ENCODE measurements at places on chromosomes 7 and 10.

GRCh38 chr10:34584164-34584563, 230.9 kb downstream of the PARD3 start:
- DNase-seq: no peak
- no peak overlapping the region for H3K4me3 ChIP-seq
- H3K27ac ChIP-seq: no peak overlapping the region
- H3K4me1 ChIP-seq: no peaks in the 10 kb centered on the region
- H3K27me3 ChIP-seq: no peaks in the 10 kb centered on the region

- H3K4me1 ChIP-seq: no peaks in the 10 kb centered on the region
- no peak for DNase-seq
- no peaks in the 10 kb centered on the region for H3K27me3 ChIP-seq
- no peak overlapping the region for H3K27ac ChIP-seq
- no peak overlapping the region for H3K4me3 ChIP-seq
- peaks cover 9% of the 10 kb centered on the region for H3K36me3 ChIP-seq
Observed at GRCh38 chr10:125003901-125004467, 62.1 kb downstream of the ZRANB1 start.

- H3K27me3 ChIP-seq: no peaks in the 10 kb centered on the region
- no peak overlapping the region for H3K4me3 ChIP-seq
- no peaks in the 10 kb centered on the region for H3K4me1 ChIP-seq
- peak overlapping the region; percentile 10 for H3K27ac ChIP-seq
- peak; percentile 47 for DNase-seq
Observed at GRCh38 chr7:2019711-2020511, 212.8 kb downstream of the MAD1L1 start.

DNA sequence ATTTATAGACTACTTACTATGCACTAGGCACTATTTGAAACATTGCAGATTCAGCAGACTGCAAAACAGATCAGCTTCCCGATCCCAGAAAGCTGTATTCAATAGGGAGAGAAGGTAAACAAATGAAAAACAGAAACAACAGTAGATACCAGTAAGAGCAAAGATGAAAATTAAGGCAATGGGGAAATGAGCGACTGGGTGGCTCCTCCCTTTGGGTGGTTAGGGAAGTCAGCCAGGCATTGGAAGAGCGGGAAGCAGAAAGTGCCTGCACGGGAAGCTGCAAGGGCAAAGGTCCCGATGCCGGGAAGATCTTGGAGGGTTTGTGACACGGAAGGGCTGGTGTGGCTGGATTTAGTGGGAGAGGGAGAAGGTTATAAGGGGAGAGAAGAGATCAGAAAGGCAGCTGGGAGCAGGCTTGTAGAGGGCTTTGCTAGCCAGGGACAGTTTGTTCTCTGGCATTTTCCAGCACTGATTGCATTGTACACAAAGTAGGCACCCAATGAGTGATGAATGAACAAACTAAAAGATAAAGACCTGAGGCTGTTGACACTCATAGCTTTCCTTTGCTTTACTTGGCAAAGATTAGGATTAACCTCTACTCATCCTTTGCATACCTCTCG, 67.8 kb downstream of the NAMPT start:
- H3K4me1 ChIP-seq: no peaks in the 10 kb centered on the region
- H3K27ac ChIP-seq: peak overlapping the region; percentile 56
- H3K36me3 ChIP-seq: no peaks in the 10 kb centered on the region
- peak; percentile 87 for DNase-seq
- no peaks in the 10 kb centered on the region for H3K27me3 ChIP-seq
- no peak overlapping the region for H3K4me3 ChIP-seq

- no peak for DNase-seq
- H3K4me3 ChIP-seq: no peak overlapping the region
- H3K27ac ChIP-seq: no peak overlapping the region
- H3K36me3 ChIP-seq: peaks cover 8% of the 10 kb centered on the region
- no peaks in the 10 kb centered on the region for H3K4me1 ChIP-seq
Observed at GRCh38 chr7:5703572-5704533, 77.6 kb downstream of the RNF216 start.

DNA sequence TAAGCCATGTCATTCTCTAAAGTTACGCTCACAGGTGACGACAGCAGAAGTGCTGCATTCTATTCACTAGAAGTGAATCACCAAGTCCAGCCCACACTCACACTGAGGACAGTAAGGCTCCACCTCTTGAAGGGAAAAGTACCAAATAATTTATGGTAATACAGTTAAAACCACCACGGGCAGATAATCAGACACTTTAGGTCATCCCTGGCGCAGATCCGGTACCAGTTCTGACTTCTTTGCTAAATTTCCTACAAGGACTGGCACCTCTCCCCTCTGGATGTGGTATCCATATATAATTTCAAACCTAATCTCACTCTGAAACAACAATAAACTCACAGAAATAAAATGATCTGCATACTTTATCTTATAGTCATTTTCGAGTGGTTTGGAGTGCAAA, 954.7 kb upstream of the GHITM start:
- H3K36me3 ChIP-seq: no peaks in the 10 kb centered on the region
- H3K27me3 ChIP-seq: no peaks in the 10 kb centered on the region
- DNase-seq: no peak
- H3K4me1 ChIP-seq: no peaks in the 10 kb centered on the region
- H3K27ac ChIP-seq: no peak overlapping the region
- no peak overlapping the region for H3K4me3 ChIP-seq

DNA sequence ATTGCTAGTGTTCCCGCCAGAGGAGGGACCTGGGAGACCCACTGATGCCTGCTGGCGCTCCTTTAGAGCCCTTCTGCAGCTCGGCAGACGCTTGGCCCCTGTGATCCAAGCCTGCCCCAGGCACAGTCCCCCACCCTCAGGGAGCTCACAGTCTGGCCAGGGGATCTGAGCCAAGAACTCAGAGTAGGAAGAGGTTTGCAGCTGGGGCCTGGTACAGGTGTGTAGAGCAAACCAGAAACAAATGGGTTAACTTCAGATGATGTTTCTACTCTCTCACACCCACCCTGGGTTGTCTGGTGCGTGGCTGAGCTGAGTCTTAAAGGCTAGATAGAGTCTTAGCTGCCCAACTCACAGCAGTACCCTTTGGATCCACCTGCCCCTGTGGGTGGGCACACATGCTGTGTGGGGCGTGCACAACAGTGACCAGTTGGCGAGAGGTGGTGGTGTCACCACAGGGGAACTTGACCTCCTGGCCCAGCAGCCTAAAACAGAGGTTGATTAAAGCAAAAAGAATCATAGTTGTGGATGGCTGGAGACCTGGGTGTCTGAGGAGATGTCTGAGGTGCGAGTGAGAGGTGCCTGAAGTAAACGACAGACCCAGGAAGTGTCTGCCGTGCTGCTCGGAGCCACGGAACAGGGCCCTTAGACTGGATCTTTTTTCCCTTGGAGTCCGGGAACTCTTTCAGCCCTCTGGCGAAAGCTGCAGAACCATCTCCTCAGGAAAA, 31.2 kb upstream of the SRGN start:
- H3K36me3 ChIP-seq: no peaks in the 10 kb centered on the region
- no peaks in the 10 kb centered on the region for H3K27me3 ChIP-seq
- no peak overlapping the region for H3K4me3 ChIP-seq

- no peaks in the 10 kb centered on the region for H3K36me3 ChIP-seq
- no peaks in the 10 kb centered on the region for H3K4me1 ChIP-seq
- DNase-seq: no peak
- H3K27ac ChIP-seq: peak overlapping the region; percentile 49
- H3K27me3 ChIP-seq: no peaks in the 10 kb centered on the region
Observed at GRCh38 chr7:2810682-2811415, 33.3 kb downstream of the GNA12 start.

GRCh38 chr10:43606323-43607198, at the start of gene ZNF485:
ZNF485 (plus strand) TSS chr10:43606438; CDS start chr10:43607051, 613 bp downstream.
- peak; percentile 68 for DNase-seq
- H3K27ac ChIP-seq: peak within 1 kb of the TSS; percentile 31
- H3K27me3 ChIP-seq: no peaks in the 10 kb centered on the region
- H3K36me3 ChIP-seq: no peaks in the 10 kb centered on the region
- peak within 1 kb of the TSS; percentile 97 for H3K4me3 ChIP-seq
- H3K4me1 ChIP-seq: no peaks in the 10 kb centered on the region

GRCh38 chr7:32259931-32260596, 189.9 kb upstream of the PDE1C start:
- H3K4me3 ChIP-seq: no peak overlapping the region
- no peak overlapping the region for H3K27ac ChIP-seq
- no peaks in the 10 kb centered on the region for H3K27me3 ChIP-seq
- H3K36me3 ChIP-seq: no peaks in the 10 kb centered on the region

- H3K4me3 ChIP-seq: no peak overlapping the region
- H3K27ac ChIP-seq: no peak overlapping the region
- no peaks in the 10 kb centered on the region for H3K27me3 ChIP-seq
- no peaks in the 10 kb centered on the region for H3K4me1 ChIP-seq
Observed at GRCh38 chr7:88200789-88201188, 19.0 kb downstream of the SRI start.

GRCh38 chr10:76088980-76089379, 657.6 kb downstream of the LRMDA start:
- no peak overlapping the region for H3K27ac ChIP-seq
- H3K27me3 ChIP-seq: no peaks in the 10 kb centered on the region
- DNase-seq: no peak
- H3K36me3 ChIP-seq: no peaks in the 10 kb centered on the region

DNA sequence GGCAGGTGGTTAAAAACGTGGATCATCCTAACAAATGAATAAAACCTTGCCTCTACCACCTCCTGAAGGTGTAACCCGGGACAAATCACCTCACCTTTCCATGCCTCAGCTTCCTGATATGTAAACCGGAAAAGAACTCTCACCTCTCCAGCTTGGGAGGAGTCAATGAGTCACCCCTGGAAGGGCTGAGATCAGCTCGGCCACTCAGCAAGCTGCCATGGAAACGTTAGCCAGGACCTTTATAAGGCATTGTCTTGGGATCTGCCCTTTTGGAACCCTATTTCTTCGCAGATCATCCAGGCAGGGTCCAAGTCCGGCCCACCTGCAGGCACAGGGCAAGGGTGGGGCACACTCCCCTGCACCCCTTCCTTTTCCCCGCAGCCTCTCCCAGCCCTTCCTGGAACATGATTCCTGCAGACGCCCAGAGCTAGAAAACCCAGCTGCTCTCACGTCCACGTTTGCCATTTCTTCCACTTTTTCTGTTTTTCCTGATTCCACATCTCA, 81.6 kb upstream of the PFKP start:
- peak overlapping the region; percentile 5 for H3K4me3 ChIP-seq
- no peaks in the 10 kb centered on the region for H3K4me1 ChIP-seq
- peak overlapping the region; percentile 89 for H3K27ac ChIP-seq
- peak; percentile 85 for DNase-seq
- no peaks in the 10 kb centered on the region for H3K36me3 ChIP-seq

DNA sequence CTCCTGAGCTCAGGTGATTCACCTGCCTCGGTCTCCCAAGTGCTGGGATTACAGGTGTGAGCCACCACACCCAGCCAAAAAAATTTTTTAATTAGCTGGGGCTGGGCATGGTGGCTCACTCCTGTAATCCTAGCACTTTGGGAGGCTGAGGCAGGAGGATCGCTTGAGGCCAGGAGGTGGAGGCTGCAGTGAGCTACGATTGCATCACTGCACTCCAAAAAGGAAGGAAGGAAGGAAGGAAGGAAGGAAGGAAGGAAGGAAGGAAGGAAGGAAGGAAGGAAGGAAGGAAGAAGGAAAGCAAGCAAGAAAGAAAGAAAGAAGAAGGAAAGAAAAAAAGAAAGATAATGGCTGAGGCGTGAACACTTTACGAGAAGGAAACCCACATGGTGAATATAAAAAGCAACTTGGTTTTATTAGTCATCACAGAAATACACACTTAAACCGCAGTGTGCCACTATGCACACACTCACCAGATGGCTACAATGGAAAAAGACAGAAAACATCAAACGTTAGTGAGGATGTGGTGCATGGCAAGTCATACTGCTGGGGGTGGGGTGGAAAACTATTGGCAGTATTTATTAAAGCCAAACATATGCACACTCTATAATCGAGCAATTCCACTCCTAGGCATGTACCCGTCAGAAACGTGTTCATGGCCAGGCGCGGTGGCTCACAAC, 4.4 kb upstream of the CCL26 start:
- no peaks in the 10 kb centered on the region for H3K27me3 ChIP-seq
- no peak overlapping the region for H3K4me3 ChIP-seq
- DNase-seq: no peak
- H3K4me1 ChIP-seq: no peaks in the 10 kb centered on the region
- no peak overlapping the region for H3K27ac ChIP-seq
- no peaks in the 10 kb centered on the region for H3K36me3 ChIP-seq

DNA sequence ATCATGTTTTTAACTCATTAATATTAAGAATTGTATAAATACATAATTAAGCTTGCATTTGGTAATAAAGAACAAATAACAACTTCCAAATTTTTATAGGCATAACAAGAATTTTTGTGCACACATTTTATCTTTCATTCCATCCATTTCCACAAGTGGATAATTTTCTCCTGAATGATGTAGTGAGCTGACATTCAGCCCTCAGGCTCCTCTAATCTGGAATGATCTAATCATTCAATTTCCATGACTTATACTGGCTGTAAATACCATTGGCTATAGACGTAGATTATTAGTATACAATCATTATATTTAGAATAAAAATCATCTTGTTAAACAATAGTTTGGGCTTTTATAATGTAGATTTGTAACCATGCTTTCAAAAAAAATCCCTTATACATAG, 287.2 kb upstream of the GHITM start:
- no peak for DNase-seq
- no peaks in the 10 kb centered on the region for H3K27me3 ChIP-seq
- H3K4me1 ChIP-seq: no peaks in the 10 kb centered on the region
- H3K36me3 ChIP-seq: no peaks in the 10 kb centered on the region
- H3K4me3 ChIP-seq: no peak overlapping the region
- H3K27ac ChIP-seq: no peak overlapping the region

Data from colonic mucosa (tissue), 4 donors.